ENCODE measurements at places on chromosomes 7 and 10.

- DNase-seq = no peak
These were observed 31.2 kb downstream of the RAB18 start for GRCh38 chr10:27535317-27535716.

- peak; percentile 50 for DNase-seq
These were observed 47.9 kb downstream of the PIP4K2A start for GRCh38 chr10:22666287-22667092.

GRCh38 chr7:16785846-16786245 is 19.0 kb downstream of the AGR2 start:
- no peak for DNase-seq

GRCh38 chr10:31587691-31588090 is 268.7 kb downstream of the ZEB1 start:
- no peak for DNase-seq

- no peak for DNase-seq
These were observed 202.4 kb upstream of the NEBL start for GRCh38 chr10:21099291-21100062.

DNA sequence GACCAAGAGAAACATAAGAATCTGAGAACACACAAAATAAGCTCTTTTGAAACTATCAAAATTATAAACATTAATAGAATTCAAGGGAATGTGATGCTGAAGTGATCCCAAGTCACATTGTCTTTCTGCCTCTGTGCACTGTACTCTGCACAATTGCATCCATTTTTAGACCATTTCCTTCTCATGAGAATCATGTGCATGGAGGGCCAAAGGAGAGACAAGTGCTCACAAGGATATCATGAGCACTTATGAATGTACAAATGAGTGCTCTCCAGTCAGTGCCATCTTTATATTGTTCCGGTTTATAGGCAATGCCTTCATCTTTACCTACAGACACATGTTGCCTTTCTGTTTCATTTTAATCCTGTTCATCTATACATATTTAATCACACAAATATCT is 36.9 kb downstream of the MET start:
- DNase-seq = no peak

GRCh38 chr10:88222881-88223280 is 359.5 kb downstream of the PTEN start:
- no peak for DNase-seq

GRCh38 chr7:134462337-134462925 is 3.5 kb upstream of the AKR1B1 start:
- DNase-seq = no peak

DNA sequence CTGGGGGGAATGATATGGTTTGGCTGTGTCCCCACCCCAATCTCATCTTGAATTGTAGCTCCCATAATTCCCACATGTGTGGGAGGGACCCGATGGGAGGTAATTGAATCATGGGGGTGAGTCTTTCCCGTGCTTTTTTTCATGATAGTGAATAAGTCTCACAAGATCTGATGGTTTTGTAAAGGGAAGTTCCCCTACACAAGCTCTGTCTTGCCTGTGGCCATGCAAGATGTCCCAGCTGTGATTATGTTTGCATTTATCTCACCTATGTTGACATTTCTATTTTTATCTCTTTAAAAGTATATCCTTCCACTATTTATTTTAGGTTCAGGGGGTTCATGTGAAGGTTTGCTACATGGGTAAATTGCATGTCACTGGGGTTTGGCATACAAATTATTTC is 323.9 kb upstream of the GLI3 start:
- no peak for DNase-seq

GRCh38 chr7:138350701-138351357 is 109.2 kb upstream of the TRIM24 start:
- no peak for DNase-seq

DNA sequence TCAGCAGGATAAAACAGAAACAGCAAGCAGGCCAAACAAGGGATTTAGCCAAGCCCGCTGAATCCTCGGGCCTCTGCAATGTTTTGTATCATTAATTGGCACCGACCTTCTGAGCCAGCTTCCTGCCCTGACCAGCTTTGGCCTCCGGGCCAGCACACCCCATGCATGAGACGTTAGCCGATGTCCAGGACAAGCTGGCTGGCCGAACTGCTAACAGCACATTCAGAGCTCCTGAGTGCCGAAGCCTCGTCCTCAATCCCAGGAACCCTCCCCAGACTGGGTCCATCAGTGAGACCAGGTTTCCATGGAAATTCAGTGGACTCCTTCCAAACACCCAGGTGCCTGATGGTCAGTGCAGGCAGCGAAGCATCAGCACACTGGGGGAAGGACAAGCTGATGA is 134.3 kb upstream of the PFKP start:
- DNase-seq = no peak

- no peak for DNase-seq
These were observed 399.7 kb downstream of the REEP3 start for GRCh38 chr10:63920926-63921325.

DNA sequence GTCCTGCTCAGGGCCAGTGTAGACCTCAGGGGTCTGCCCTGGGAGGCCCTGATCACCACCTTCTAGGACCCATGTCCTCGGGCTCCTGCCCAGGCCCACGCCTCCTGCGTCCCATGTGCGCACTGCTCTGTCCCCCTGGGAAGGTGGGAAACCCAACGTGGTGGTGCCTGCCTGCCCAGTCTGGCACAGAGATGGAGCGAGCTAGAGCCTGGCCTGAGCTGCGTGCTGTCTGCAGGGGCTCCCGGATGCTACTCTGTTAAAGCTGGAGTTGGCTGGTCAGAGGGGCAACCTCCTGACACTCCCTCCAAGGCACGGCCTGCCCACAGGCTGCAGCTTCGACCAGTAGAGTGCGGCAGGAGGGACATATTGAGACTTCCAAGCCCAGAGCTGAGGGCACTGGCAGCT is 171.7 kb downstream of the DNAJB6 start:
- no peak for DNase-seq

DNA sequence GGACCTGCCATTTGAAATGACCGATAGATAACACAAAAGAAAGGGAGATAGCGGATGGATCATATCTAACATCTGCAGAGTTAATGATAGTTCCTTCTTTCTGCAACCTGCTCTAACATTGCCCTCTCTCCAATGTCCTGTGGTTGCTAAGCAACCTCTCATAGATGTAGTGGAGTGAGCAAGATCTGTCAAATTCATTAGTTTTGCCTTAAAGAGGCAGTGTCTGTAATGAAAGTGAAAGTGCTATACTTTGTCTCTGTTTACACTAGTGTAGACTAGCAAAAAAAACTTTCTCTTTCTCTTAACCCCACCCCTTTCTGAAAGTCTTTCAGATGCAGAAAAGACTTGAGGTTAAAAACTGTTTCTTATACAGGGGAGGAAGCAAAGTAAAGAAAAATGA is 1196.9 kb downstream of the SORCS3 start:
- no peak for DNase-seq

DNA sequence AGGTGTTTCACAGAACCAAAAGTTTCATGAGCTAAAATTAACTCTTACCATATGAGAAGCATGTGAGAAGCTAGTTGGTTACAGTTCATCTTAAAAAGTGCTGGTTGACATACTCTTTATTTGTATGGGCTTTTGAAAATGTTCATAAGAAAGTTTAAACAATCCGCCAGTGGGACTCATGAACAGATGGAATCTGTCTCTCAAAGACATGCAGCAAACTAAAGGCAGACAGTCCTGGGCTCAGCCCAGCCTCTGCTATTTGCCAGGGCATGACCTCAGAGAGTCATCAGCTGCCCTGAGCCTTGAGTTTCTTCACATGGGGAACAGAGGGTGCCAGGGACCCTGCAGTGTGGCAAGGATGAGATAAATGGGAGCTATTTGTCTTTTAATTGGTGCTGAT is 3.2 kb downstream of the PYROXD2 start:
- no peak for DNase-seq

GRCh38 chr10:74394416-74394969 is 243.5 kb downstream of the ADK start:
- no peak for DNase-seq

- DNase-seq = no peak
These were observed 21.7 kb downstream of the CRHR2 start for GRCh38 chr7:30660331-30661255.

- DNase-seq = no peak
These were observed 69.6 kb downstream of the VPS50 start for GRCh38 chr7:93301736-93302135.

GRCh38 chr10:71297343-71297742 is 21.7 kb upstream of the SLC29A3 start:
- no peak for DNase-seq

GRCh38 chr10:2301227-2301626 is 563.9 kb upstream of the ADARB2 start:
- no peak for DNase-seq

DNA sequence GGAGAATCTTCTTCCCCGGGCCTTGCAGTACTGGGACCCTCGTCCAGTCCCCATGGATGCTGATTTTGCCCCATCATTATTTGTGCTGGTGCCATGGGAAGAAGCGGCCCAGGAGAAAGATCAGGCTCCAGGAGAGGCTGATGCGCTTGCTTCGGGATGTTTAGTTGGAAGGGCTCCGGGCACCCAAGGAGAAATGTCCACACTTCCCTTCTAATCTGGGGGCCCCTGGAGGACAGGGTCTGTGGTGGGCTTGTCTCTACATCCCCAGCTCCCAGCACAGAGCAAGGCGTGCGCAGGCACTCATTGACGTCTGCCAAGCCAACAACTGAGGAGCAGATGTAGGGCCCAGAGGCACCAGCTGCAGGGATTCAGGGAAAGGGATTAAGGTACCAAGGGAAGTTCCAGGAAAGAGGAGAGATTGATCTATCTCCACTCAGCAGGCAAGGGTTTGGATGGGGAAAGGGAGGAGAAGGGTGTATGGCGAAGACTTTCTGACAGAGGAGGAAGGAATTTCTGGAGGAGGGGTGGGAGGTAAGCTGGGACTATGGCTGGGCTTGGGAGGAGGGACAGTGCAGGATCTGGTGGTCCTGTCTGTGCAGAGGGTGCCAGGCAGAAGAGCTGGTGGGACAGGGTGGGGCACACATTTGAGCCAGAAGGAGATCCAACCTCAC is 38.7 kb upstream of the LEP start:
- DNase-seq = no peak

GRCh38 chr10:44393051-44393630 is 8.2 kb upstream of the CXCL12 start:
- DNase-seq = no peak

GRCh38 chr10:1228467-1228975 is 172.3 kb downstream of the WDR37 start:
- DNase-seq = no peak

- no peak for DNase-seq
These were observed 20.7 kb downstream of the ANK3 start for GRCh38 chr10:60368875-60369546.

DNA sequence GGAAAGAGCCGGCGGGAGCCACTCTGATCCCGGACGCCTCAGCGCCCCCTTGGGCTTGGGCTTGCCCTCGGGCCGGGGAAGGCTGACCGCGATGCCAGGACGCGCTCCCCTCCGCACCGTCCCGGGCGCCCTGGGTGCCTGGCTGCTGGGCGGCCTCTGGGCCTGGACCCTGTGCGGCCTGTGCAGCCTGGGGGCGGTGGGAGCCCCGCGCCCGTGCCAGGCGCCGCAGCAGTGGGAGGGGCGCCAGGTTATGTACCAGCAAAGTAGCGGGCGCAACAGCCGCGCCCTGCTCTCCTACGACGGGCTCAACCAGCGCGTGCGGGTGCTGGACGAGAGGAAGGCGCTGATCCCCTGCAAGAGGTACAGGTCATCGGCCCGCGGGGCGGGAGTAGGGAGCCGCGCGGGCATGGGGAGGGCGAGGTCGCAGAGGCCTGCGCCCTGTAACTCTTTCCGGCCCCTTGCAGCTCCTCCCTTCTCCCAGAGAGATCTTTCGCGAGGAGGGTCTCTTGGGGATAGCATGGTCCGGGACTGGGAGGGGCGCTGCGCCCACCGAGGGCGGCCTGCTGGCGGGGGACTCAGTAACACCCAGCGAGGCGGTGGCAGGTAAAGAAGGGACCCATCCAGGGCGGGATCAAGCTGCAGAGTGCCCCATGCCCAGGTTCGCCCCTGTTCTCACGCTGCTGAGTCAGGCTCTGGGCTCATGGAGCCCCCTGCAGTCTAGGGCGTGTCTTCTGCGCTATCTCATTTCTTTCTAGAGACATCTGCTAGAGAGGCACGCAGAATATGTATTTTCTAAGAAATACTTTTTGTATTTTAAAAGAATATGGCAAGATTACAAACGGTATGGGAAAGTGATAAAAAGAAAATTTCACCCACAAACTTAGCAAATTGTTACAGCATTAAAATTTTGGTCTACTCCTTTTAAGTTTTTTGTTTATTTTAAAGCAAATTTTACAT is 687 bp downstream of the EPDR1 start:
- no peak for DNase-seq

- no peak for DNase-seq
These were observed 28.8 kb downstream of the MIOS start for GRCh38 chr7:7595451-7595850.

Measured in T-helper 17 cell (primary cell).